ENCODE measurements at places on chromosomes 12 and 14.

GRCh38 chr14:91342206-91342760 is 75.3 kb downstream of the CCDC88C start:
- no peaks in the 10 kb centered on the region for H3K27me3 ChIP-seq
- H3K4me1 ChIP-seq = peaks cover 31% of the 10 kb centered on the region
- peaks cover 23% of the 10 kb centered on the region for H3K36me3 ChIP-seq
- no peak overlapping the region for H3K27ac ChIP-seq
- DNase-seq = no peak

- peak overlapping the region; percentile 93 for H3K27ac ChIP-seq
- peak overlapping the region; percentile 97 for H3K4me3 ChIP-seq
- peaks cover 12% of the 10 kb centered on the region for H3K4me1 ChIP-seq
- no peak for DNase-seq
- no peaks in the 10 kb centered on the region for H3K27me3 ChIP-seq
These were observed 1.2 kb downstream of the SNX6 start for GRCh38 chr14:34628681-34629135.

GRCh38 chr12:48857278-48857994 is 5.5 kb upstream of the DDX23 start:
- H3K4me1 ChIP-seq = peaks cover 9% of the 10 kb centered on the region
- H3K27ac ChIP-seq = peak overlapping the region; percentile 38

- H3K36me3 ChIP-seq = no peaks in the 10 kb centered on the region
- peaks cover 3% of the 10 kb centered on the region for H3K27me3 ChIP-seq
- no peak for DNase-seq
- H3K4me3 ChIP-seq = peak overlapping the region; percentile 47
- H3K27ac ChIP-seq = no peak overlapping the region
- peaks cover 6% of the 10 kb centered on the region for H3K4me1 ChIP-seq
These were observed 107.4 kb upstream of the MED13L start for GRCh38 chr12:116384691-116385485.

DNA sequence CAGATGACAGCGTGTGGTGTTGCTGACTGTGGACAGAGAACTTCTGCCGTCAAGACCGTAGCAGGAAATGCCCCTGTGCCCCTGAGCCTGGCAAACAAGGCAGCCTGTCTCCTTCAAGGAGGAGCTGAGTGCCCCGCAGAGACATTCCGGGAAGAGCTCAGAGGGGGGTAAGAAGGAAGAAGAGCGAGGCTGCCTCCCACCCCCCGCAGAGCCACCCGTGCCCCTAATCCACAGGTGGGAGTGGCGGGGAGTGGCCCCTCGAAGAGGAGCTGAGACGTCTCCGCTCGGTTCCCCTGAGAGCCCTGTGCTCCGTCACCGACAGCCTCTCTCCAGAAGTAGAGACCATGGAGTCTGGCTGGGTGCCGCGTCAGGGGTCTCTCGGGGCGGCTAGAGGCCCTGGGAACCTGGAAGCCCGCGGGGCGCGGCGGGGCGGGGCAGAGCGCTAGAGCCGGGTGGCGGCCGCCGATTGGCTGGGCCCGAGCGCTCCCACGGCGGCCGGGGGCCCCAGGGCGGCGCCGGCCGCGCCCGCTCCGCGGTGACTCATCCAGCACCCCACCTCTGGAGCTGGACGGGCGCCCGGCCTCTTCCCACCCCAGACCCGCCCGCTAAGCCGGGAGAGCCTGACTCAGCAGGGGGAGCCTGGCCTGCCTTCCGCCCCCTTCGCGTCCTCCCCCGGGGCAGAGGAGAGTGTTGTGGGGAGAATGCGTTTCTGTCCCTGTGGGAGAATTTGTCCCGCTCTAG is 25.2 kb upstream of the KRT78 start:
- peak overlapping the region; percentile 76 for H3K27ac ChIP-seq
- no peaks in the 10 kb centered on the region for H3K36me3 ChIP-seq
- peaks cover 26% of the 10 kb centered on the region for H3K4me1 ChIP-seq
- peak; percentile 40 for DNase-seq

- H3K27me3 ChIP-seq = peaks cover 15% of the 10 kb centered on the region
- H3K27ac ChIP-seq = no peak overlapping the region
- no peaks in the 10 kb centered on the region for H3K36me3 ChIP-seq
- H3K4me3 ChIP-seq = no peak overlapping the region
- H3K4me1 ChIP-seq = peaks cover 6% of the 10 kb centered on the region
These were observed 5.9 kb downstream of the KRT84 start for GRCh38 chr12:52379536-52379935.

DNA sequence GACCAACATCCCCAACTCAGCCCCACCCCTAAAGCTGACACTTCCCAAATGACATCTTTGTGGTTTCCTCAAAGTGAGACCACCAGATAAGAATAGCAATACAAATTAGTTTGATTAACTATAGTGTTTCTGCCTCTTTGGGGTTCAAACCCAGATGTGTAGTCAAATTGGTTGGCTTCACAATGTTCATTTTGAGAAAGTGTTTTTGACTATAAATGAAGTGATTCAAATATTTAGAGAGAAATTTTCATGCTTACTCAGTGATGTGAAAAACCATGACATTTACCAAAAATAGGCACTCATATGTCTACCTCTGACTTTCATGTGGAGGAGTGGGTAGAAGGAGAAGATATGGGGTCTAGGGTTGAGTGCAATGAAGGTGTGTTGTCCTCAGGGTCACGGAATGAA is 218.4 kb downstream of the BCAT1 start:
- H3K4me3 ChIP-seq = no peak overlapping the region
- H3K4me1 ChIP-seq = peaks cover 13% of the 10 kb centered on the region
- H3K27ac ChIP-seq = no peak overlapping the region
- DNase-seq = no peak
- no peaks in the 10 kb centered on the region for H3K36me3 ChIP-seq

- peaks cover 2% of the 10 kb centered on the region for H3K36me3 ChIP-seq
- peaks cover 7% of the 10 kb centered on the region for H3K4me1 ChIP-seq
- no peak overlapping the region for H3K27ac ChIP-seq
- H3K27me3 ChIP-seq = peaks cover 16% of the 10 kb centered on the region
- DNase-seq = no peak
These were observed 35.9 kb upstream of the PZP start for GRCh38 chr12:9243999-9244649.

DNA sequence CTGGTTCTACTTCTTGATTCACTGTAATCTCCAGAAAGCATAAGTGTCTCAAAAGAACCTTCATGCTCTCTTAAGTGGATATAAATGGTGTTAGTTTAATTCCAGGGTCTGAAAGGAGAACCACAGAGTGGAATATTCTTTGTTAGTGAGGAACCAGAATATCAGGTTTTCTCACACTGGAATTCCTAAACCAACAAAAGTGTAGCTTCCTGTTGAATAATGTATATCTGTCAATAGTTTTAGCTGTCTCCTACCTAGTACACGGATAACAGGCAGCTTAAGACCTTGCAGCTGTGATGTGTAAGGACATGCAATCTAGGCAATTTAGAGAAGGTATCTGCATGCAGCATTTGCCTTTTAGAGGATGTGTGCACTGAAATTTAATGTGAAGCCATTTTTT is 24.0 kb downstream of the LRIG3 start:
- no peak overlapping the region for H3K27ac ChIP-seq
- H3K27me3 ChIP-seq = no peaks in the 10 kb centered on the region
- H3K36me3 ChIP-seq = no peaks in the 10 kb centered on the region
- DNase-seq = no peak

DNA sequence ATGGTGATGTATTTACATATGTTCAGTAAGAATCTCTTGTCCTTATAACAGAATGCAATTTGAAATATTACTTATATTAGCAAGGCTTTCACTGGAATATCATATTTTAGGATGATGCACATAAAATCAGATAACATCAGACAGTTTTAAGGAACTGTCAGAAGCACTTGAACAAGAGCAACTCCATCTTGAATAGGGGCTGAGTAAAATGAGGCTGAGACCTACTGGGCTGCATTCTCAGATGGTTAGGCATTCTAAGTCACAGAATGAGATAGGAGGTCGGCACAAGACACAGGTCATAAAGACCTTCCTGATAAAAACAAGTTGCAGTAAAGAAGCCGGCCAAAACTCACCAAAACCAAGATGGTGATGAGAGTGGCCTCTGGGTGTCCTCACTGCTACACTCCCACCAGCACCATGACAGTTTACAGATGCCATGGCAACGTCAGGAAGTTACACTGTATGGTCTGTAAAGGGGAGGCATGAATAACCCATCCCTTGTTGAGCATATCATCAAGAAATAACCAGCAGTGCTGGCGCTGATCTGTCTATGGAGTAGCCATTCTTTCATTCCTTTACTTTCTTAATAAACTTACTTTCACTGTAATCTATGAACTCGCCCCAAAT is 27.6 kb upstream of the ETV6 start:
- peak overlapping the region; percentile 53 for H3K27ac ChIP-seq
- H3K4me1 ChIP-seq = peaks cover 3% of the 10 kb centered on the region
- DNase-seq = peak; percentile 39
- no peaks in the 10 kb centered on the region for H3K27me3 ChIP-seq
- no peaks in the 10 kb centered on the region for H3K36me3 ChIP-seq

DNA sequence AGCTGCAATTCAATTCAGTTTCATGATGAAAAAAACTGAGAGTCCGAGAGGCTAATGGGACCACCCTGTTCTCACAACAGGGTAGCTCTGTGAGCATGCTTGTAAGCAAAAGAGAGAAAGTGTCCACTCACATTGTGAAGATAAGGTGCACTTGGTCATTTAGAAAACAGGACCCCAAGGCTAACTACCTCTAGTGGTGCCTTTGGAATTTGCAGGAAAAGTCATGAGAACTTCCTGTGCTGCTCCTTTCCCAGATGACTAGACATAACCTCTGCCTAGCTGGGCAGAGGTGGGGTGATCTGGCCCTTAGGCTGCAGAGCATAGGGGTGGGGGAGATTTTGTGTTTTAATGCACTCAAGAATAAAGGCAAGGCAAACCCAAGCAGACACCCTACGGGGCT is 118.9 kb downstream of the STAB2 start:
- DNase-seq = no peak
- no peak overlapping the region for H3K4me3 ChIP-seq
- no peaks in the 10 kb centered on the region for H3K4me1 ChIP-seq
- no peak overlapping the region for H3K27ac ChIP-seq

DNA sequence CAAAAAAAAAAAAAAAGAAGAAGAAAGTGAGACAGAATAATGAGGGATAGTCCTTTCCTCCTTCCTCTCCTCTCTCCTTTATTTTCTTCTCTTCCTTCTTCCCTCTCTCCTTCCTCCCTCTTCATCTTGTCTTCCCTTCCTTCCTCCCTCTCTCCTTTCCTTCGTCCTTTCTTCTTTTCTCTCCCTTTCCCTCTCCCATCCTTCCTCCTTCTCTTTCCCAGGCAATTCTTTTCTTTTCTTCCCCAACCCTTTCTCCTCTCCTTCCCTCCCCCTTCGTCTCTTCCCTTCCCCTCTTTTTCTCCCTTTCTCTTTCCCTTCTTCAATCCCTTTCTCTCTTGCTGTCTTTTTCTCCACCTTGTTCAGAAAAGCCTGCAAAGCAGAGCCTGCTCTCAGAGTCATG is 3.6 kb upstream of the CHST11 start:
- H3K4me1 ChIP-seq = peaks cover 7% of the 10 kb centered on the region

DNA sequence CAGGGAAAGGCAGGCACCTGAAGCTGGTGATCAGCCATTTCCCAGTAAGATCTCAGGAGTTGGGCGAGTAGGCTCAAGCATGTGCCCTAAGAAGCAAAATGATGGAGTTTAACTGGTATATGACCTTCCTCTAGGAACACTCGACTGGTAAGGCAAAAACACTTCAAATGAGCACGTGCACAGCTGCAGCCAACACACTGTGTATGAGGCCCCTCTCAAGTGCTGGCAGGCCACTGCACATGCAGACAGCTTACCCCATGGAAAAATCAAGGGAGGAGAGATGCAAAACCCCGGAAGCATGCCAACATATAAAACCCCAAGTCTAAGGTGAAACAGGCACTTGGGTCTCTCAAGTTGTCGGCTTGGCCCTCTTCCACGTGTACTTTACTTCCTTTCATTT is 39.2 kb downstream of the TTLL5 start:
- H3K27ac ChIP-seq = no peak overlapping the region
- peaks cover 38% of the 10 kb centered on the region for H3K36me3 ChIP-seq
- H3K27me3 ChIP-seq = no peaks in the 10 kb centered on the region
- H3K4me1 ChIP-seq = peaks cover 5% of the 10 kb centered on the region
- DNase-seq = no peak
- H3K4me3 ChIP-seq = no peak overlapping the region

DNA sequence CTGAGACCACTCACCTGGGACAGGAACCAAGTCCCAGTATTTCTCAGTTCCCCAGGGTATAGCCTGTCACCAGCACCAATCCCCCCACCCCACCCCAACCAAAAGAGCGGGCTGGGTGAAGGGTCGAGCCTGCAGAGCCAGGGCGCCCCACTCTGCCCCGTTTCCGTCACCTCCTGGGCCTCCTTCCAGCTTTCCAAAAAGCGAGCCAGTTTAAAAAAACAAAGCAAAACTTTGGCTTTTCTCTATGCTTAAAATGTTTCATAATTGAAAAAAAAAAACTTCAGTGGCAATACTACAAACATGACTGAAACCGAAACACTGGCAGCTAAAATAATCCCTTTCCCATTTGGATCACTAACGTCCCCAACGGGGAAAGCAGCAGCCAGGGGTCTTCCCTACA is 7.5 kb downstream of the CAMKK2 start:
- H3K4me3 ChIP-seq = no peak overlapping the region
- H3K36me3 ChIP-seq = peaks cover under 1% of the 10 kb centered on the region
- H3K27ac ChIP-seq = no peak overlapping the region
- no peaks in the 10 kb centered on the region for H3K27me3 ChIP-seq
- no peak for DNase-seq

DNA sequence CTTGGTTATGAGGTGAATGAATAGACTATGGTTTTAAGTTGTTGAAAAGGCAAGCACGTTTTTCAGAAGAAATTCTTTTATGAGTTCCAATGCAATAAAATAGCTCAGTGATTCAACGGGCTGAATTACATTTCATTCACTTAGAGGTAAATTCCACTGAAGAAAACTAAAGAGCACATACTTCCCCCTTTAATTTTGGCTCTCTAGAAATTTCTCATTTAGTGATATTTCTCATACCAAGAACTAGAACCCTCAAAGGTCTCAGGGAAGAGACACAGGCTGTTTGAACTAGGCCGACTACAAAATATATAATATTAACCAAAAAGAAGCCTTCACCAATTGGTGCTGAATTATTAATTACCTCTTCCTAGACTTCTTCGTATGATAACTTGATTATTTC is 68.6 kb downstream of the TAOK3 start:
- H3K27me3 ChIP-seq = no peaks in the 10 kb centered on the region
- no peak for DNase-seq
- H3K27ac ChIP-seq = peak overlapping the region; percentile 60
- H3K4me1 ChIP-seq = peaks cover 37% of the 10 kb centered on the region

- no peaks in the 10 kb centered on the region for H3K36me3 ChIP-seq
- DNase-seq = peak; percentile 59
- no peak overlapping the region for H3K4me3 ChIP-seq
- H3K27me3 ChIP-seq = no peaks in the 10 kb centered on the region
These were observed 37.1 kb upstream of the FOXJ2 start for GRCh38 chr12:7995266-7995963.

- no peak overlapping the region for H3K27ac ChIP-seq
- H3K4me3 ChIP-seq = no peak overlapping the region
- DNase-seq = no peak
- H3K36me3 ChIP-seq = no peaks in the 10 kb centered on the region
- H3K4me1 ChIP-seq = peaks cover 2% of the 10 kb centered on the region
These were observed 61.1 kb downstream of the PRMT8 start for GRCh38 chr12:3551976-3552725.
